DMS79 treated with DMSO at 0.1 percent for 48 hours (cell line): ENCODE measurements at places on chromosomes 7 and 10.

DNA sequence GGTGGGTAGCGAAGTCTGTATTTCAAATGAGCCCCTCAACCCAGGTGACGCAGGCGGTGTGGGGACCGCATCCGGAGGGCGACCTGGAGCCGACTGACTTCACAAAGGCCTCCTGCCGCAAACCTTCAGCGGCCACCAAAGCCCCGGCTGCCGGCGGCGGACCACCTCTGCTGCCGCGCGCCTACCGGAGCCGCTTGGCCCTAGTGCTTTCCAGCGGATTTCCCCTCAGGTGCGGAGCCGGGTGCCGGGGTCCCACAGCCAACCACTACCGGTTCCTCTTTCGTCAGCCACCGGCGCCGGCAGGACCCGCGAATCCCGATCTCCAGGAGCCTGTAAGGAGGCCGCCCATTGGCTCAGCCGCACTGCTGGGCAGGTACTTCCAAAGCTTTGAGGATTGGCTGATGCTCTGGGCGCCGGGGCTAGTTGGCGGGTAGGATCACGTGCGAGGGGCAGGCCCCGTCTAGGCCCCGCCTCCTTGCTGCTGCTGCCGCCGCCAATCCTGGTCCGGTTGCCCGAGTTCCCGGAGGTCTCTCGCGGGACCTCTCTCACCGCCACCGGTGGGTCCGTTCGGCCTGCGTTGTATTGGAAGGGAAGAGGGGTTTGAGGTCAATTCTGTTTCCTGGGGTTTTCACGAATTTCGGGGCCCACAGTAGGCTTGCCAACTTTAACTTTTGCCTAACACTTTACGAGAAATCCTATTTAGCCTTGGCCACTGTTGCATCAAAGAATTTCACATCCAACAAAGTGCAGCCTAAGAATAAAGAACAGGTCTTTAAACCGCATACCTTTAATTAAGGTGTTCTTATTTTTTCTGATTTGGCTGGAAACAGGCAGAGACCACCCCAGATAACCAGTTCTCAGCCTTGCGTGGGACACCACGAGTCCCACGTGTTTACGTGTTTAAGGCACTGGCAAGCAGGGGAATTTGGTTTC is at the start of gene GSTO2:
TSS of gene GSTO2 (plus strand) at position 472 of the 933 bp plus-strand sequence. CDS start 5,732 bp downstream, outside the sequence.
- peak; percentile 80 for DNase-seq

- DNase-seq: no peak
Measured at GRCh38 chr10:30827531-30828120, 198.1 kb upstream of the LYZL2 start.

DNA sequence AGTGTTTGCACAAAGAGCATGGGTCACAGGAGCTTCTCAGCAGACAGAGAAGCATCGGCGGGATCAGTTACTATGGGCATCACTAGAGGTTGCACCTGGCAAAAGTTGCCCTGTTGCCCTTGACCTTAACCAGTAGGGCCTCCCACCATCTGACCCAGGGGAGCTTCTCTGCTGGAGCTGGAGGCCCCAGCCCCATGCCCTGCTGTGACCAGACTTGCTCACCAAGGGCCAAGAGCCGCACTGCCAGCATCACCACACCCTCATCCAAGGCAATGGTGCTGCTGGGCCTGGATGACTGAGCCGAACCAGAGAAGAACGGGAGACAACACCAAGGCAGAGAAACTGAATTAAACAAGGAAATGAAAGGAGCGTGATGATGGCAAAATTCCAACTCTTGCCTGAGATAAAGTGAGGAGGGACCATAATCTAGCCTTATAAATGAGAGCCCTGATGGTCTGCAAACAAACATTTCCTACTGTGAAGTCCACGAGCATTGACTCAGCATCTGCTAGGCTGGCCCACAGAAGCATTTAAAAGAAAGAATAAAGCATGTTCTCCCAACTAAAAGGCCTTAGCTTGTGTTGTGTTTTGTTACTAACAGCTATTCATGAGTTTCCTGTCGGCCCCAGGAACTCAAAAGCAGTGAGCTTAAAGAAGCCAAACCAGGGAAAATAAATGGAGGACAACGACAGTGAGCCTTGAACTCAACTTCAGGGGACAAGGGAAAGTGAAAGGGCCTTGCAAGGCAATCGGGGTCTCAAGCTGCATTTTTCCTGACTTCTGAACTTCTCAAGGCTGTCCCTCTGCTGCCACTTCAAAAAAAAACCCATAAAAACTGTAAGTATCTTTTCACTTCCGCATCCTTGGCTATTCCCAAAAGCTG is 60.4 kb downstream of the AFAP1L2 start:
- no peak for DNase-seq

DNA sequence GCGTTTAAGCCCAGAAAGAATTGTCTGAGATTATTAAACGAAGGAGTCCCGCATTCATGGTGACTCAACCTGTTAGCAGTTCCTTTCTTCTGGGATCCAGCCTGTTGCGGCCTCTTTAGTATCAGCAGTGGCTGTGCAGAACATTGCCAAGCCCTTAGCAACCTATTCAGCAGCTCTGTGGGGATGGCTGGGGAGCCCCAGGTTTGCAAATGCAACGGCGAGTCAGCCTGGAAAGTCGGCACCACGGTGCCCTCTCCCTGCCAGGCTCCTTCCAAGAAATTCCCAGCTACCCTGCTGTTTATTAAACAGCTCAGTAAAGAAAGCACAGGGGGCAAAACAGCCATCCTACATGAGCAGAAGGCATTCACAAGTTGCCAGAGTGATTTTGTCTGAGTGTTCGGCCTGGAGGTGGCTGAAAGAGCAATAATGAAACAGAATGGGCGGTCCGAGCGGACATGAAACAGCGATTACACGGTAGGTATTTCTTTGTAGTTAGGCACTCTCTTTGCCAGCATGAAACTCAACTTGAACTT is 198.3 kb downstream of the BAMBI start:
- no peak for DNase-seq

- DNase-seq: no peak
Measured at GRCh38 chr7:66036382-66036781, 39.2 kb upstream of the ASL start.

- no peak for DNase-seq
Measured at GRCh38 chr10:33368086-33368485, 33.6 kb upstream of the NRP1 start.
